ENCODE measurements at places on chromosomes 16 and 17. TPM values are rescaled to one million over a fixed set of nuclear protein-coding genes. Genes with fewer than 3 reads are reported as not detected.
A peak's percentile ranks its signal among the peaks of the same experiment; 100 is the strongest.

ABCC11 gene
- total RNA-seq, result not detected

TXNL4B gene
- total RNA-seq, result 38.6 TPM

SLC9A5 gene
- 1.4 TPM for total RNA-seq

CACNA1H gene
- total RNA-seq, result 33.0 TPM

PRR29 gene
- not detected for total RNA-seq

CMTR2 gene
- 14.6 TPM for total RNA-seq

NPEPPS gene
- total RNA-seq, result 138 TPM

P4HB gene
- total RNA-seq, result 515 TPM

MGAT5B gene
- total RNA-seq, result 0.14 TPM

TMED6 gene
- 1.5 TPM for total RNA-seq

PSMC5 gene
- total RNA-seq, result 58.5 TPM

PPM1E gene
- not detected for total RNA-seq

MC1R gene
- total RNA-seq, result 13.1 TPM

ABCC12 gene
- not detected for total RNA-seq

DNA sequence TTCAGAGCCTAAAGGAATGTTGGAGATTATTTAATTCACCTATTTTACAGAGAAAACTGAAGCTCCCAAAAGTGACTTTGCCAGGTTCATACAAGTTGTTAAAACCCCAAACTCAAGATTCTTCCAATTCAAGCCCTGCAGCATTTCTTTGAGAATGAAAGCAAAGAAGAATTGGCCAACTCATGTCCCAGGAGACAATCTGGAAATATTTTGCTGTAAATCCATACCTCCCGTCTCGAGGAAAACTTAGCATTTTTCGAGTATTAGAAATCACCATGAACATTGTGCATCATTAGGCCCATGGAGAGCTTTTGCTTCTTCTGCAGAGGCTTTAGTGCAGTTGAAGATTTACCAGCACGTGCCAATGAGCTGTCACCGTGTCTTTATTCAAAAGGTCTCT is 176.4 kb upstream of the KCNJ16 start:
- DNase-seq, result no peak

- DNase-seq, result no peak
Measured at GRCh38 chr17:63998050-63998720, at the start of gene PRR29. PRR29 (plus strand) TSS chr17:63998351; CDS start chr17:63998365, 14 bp downstream.

- DNase-seq, result no peak
Measured at GRCh38 chr17:28898527-28898955, 1.0 kb upstream of the FLOT2 start.

- no peak for DNase-seq
Measured at GRCh38 chr17:57481910-57482391, 225.6 kb downstream of the MSI2 start.

DNA sequence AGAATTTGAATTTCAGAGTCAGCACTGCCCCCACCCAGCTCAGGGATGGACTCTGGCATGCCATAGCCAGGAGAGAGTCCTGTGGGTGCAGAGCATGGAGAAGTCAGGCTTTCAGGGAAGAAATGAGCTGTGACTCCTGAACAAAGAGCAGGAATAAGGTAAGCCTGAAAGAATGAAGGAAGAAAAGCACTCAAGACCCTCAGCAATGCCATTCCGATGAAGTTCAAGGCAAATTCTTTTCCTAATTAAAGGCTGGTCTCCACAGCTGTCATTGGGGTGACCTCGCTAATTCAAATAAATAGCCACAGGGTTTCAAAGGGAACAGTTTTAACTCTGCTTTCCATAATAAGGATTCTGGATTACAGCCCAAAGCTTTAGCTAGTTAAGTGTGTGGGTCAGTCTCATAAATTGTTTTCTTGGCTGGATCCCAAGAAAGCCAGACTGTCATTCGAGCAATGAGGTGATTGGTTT is 31.7 kb downstream of the TOM1L2 start:
- DNase-seq, result no peak

- no peak for DNase-seq
Measured at GRCh38 chr17:34633351-34633750, 54.0 kb downstream of the TMEM132E start.

DNA sequence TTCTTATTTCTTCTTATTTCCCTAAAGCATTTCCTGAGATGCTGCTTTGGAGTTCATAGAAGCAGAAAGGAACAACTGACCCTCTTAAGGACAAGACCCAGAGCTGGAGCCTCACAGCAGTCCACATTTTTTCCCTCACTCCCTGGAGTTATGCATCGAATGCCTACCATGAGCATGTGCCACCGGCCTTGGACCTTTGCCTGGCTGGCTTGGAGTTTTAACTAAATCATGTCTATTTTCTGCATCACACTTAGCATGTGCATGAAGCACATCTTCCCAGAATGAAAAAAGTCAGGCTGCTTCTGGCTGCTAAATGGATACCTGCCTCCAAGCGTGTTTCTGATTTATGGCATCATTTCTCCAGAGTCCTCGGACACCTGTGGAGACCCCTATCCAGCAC is 104.5 kb downstream of the SPACA3 start:
- DNase-seq, result no peak

DNA sequence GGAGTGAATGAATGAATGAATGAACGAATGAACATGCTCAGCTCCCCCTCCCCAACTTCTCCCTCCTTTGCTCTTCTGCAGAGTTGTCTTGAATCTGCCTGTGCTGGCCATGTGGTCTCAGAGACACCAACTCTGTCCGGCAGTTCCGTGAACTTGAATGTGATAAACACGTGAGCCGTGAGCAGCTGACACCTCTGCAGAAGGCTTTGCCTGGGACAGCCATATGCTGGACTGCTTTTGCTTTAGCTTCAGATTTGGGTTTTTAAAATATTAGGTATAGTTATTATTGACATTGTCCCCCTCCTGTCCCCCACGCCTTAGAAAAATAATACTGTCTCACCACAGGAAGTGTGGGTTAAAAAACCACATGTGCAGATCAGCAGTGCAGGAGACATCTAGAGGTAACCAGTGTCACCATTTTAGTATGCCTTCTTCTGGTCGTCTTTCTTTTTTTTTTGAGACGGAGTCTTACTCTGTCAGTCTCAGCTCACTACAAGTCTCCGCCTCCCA is 83.8 kb downstream of the ABCC1 start:
- DNase-seq, result no peak

GRCh38 chr17:79814974-79815835 is 18.3 kb upstream of the CBX8 start:
- no peak for DNase-seq

GRCh38 chr17:79463421-79464317 is 147.2 kb downstream of the RBFOX3 start:
- DNase-seq, result no peak

- DNase-seq, result no peak
Measured at GRCh38 chr16:47643323-47644000, 182.3 kb downstream of the PHKB start.

DNA sequence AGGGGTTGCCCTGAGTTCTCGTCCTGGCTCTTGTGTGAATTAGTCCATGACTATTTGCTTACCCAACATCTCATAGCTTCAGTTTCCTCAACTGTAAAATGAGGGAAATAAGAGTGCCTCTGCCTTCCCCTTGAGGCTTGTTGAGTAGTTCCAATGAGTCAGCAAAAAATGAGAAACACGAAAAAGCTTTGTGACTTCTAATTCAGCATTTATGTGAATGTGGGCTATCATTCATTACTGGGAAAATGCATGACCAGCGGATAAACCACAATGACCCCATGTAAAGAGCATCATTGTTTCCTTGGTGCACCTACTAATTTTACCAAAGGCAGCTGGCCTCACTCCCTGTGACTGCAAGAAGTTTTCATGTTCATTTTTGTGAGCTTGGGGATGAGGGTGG is 374.6 kb upstream of the HSBP1 start:
- no peak for DNase-seq

- DNase-seq, result no peak
Measured at GRCh38 chr16:52494621-52495020, 52.3 kb downstream of the TOX3 start.

- DNase-seq, result no peak
Measured at GRCh38 chr17:21394265-21394664, 18.1 kb downstream of the KCNJ12 start.

DNA sequence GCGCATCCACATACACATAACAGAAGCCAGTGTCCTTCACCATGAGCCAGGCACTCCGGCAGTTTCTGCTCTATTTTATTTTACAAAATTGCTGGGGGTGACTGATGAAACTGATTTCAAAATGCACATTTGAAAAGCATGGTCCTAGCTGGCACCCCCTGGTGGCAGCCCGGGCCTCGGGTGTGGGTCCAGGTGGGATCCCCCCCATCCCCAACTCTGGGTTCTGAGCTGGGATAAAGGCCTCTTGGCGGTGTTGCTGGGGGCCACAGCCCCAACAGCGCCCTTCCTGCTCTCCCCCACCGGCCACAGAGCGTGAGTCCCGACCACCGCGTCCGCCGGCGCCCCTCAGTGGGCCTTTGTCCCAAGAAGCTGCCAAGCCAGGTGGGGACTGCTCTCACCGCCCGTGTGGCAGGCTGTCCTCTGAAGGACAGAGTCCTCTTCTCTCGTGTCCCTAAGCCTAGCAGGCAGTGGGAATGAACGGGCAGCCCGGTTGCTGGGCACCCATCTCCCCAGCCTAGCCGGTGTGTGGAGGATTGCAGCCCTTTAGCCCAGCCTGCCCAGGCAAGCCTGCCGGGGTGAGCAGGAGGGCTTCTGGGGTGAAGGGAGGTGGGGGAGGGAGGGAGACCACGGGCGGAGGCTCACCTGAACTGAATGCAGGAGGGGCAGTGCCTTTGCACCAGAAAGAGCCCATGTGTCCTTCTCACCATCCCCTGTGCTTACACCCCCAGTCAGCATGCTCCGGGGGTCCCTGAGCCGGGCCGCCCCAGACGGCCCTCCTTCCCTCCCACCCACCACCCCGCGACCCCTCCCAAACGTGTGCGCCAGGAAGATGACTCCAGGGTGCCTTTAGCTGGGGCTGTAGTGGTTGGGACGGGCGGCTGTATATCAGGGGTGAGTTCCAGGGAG is 898 bp downstream of the SNAI3 start:
- DNase-seq, result no peak

GRCh38 chr17:30975042-30975820 is 4.4 kb downstream of the RNF135 start:
- no peak for DNase-seq

DNA sequence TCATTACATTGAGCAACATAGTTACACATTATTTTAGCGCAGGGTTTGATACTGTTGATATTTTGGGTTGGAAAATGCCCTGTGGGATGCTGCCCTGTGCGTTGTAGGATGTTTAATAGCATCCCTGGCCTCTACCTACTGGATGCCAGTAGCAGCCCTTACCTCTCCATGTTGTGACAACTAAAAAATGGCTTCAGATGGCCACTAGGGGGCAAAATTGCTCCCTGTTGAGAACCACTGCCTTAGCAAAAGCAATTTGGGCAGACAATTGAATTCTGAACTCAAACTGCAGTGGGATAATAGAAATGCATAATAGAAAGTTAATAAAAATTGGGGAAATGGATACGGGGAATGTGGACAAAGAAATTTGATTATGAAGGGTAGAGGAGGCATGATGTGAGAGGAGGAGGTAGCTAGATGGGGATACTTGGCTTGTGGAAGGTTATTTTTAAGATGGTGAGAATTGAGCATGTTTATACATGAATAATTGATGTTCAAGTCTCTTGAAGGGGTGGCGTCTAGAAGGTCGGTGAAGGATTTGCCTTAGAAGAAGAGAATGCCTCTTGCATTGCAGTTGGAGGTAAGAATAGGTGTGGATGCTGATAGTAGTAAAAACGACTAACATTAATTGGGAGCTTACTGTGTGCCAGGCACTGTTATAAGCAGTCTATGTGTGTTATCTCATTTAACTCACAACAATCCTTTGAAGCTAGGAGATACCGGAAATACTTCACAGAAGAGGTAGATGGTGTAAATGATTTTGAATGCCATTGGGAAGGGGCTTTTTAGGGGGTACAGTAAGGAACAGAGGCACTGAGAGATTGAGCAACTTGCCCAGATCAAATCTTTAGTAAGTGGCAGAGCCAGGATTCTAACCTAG is 19.0 kb downstream of the HEATR9 start:
- DNase-seq, result no peak

DNA sequence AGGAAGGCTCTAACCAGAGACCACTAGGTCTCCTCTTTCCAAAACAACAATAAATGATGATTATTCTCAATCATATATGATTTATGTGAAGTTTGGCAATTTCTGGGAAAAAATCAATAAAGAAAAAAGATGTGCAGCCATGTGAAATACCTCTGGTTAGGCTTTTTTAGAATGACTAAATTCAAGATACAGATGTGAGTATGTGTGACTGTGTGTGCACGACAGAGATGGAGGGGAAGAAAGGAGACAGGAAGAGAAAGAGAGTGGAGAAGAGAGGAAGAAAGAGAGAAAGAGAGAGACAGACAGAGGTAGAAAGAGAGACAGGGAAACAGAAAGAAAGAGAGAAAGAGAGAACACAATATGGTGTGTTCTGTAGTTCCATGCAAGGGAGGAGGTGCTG is 558.6 kb upstream of the CDH5 start:
- DNase-seq, result no peak

DNA sequence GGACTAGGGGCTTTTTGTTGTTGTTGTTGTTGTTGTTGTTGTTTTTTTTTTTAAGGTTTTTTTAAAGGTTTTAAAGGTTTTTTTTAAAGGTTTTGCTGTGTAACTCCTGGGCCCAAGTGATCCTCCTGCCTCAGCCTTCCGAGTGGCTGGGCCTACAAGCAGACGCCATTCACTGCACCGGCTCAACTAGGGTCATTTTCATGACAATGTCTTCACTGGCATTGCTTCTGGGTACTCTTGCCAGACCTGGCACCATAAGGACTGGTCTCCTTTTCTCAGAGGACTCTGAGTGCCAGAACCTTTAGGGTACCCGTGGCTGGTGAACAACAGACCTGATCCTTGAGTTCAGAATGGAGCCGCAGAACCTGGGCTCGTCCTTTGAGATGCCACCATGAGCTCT is 20.4 kb downstream of the POLR3E start:
- DNase-seq, result no peak

GRCh38 chr17:76690596-76691280 is 20.0 kb downstream of the MXRA7 start:
- no peak for DNase-seq

GRCh38 chr17:42980274-42980765 is at the start of gene RUNDC1:
RUNDC1 (plus strand) TSS chr17:42980565; CDS start chr17:42980577, 12 bp downstream.
- peak; percentile 78 for DNase-seq

GRCh38 chr17:16922386-16923096 is 49.4 kb downstream of the TNFRSF13B start:
- no peak for DNase-seq

DNA sequence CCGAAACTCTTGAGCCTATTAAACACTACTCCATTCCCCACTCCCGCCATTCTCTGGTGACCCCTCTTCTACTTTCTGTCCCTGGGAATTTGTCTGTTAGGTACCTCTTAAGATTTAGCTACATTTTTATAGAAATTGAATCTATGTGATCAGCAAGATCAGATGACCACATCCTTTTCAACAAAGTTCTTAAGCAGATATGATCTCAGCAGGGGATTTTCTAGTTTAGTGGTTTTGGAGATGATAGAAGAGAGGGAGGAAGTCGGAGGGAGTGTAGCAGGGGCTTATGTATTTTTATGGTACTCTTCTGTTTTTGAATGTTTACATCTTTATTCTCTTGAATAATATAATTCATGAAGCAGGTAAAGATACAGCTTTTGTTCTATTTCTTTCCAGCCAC is 40.8 kb downstream of the RPA1 start:
- no peak for DNase-seq

- no peak for DNase-seq
Measured at GRCh38 chr17:4607773-4608187, 23.5 kb downstream of the SMTNL2 start.

Data from thoracic aorta (tissue), 2 donors.